T-helper 22 cell (primary cell): ENCODE measurements at places on chromosomes 1 and 21.

DNA sequence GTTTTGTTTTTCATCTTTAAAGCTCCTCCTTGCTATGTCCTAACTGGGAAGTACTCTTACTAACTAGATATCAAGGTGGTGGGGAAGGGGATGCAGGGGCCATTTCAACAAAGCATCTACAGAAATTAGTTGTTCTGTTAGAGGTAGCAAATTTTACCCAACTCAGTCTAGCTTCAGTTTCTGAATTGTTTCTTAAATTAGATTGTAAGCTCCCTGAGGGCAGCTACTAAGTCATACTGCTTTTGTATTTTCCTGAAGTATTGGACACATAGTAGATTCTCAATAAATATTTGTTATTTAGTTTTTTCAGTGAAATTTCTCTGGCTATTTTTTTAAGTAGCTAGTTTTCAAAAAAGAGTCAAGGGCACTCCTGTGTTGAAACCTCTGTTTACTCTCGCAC lies 1.8 kb downstream of the UBAP2L start:
- no peak for DNase-seq

DNA sequence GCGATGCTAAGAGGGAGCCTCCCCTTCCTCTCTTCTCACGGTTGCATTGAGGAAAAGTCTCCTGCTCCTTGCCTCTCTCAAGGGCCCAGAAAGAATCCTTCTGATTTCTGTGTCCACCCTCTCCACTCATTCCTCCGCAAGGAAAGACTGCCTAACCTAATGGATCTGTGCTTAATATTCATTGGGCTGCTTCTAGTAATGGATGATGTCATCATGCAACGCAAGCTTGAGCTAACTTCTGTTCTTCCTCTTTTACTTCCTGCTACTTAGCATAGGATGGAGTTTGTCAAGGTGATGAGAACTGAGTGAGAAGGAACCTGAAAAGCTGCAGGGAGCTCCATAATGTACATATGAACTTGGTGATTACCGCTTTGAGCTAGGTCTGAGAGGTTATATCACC lies 35.2 kb upstream of the HMGB4 start:
- DNase-seq: no peak

DNA sequence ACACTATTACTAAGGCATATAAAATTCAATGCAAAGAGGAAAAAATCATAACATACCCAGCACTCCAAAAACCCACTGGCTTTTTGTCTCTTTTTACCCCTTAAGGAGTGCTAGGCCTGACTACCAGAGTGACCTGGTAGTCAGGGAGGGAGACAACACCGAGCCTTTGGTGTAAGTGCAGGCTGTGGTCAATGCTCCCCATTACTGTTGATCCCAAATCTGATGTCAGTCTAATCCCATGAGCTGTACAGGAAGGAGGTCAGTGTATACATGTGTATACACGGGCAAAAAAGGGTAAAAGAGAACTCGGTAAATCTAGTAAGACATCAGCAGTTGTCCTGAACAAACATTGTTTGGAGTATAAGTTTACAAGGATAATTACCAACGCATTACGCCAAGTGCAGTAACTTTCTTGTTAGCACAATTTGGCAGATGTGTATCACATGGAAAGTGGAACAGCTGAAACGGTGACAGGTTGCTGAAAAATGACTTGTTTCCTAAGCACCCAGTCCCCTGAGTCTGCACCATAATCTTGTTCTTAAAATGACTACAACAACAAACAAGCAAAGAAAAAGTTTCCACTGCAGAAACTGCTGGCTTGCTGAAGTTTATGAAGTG lies 217.9 kb downstream of the KCNH1 start:
- no peak for DNase-seq

- no peak for DNase-seq
These were observed 157.0 kb downstream of the RERE start for GRCh38 chr1:8660411-8660828.

GRCh38 chr1:33131191-33131590 lies 50.2 kb downstream of the AZIN2 start:
- DNase-seq: no peak

DNA sequence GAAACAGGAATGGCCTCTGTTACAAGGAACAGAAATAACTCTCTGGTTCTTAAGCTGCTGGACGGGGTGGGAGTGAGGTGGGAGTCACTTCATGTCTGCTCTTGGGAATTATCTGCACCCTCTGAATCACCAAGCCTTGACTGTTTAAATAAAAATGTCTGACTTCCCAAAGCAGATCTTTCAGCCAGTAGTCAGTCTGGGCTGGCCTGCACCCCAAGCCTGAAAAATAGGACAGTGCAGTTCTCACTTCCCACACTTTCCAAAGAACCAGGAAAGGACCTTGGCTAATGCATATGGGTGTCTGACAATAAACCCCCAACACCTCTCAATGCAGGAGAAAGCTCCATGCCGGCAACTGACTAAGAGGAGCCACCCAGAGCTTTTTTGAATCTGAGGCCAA lies 796 bp downstream of the S100A7 start:
- no peak for DNase-seq
